ENCODE measurements at places on chromosomes 6 and 20.

DNA sequence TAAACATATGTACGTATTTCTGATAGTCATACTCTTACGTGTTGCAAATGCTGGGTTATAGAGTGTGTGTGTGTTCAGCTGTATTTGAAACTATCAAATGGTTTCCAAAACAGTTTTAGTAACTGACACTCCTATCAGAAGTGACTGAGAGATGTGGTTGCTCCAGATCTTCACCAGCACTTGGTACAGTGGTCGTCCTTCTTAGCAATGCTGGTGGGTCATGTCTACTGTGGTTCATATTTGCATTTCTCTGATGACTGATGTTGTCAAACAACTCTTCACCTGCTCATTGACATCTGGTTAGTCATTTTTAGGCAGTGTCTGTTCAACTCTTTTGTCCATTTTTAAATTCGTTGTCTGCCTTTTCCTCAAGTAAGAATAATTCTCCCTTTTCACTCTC is 259.3 kb downstream of the KIF16B start:
- DNase-seq = no peak

- DNase-seq = no peak
These were observed 13.2 kb downstream of the CPNE5 start for GRCh38 chr6:36825994-36826393.

- DNase-seq = no peak
These were observed 234.2 kb upstream of the CITED2 start for GRCh38 chr6:139608466-139609261.

DNA sequence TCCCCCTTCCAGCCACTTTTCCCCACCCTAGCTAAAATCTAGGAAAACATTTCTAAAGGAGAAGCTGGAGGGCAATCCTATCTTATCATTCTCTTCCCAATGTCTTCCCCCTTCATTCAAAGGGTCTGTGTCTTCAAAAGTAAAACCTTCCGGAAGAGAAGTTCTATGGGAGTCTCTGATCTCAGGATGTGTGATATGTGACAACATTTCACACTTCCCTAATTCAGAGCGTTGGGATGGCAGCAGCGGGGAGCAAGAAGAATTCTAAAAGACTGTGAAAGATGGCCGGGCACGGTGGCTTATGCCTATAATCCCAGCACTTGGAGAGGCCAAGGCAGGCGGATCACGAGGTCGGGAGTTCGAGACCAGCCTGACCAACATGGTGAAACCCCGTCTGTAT is 65.4 kb upstream of the AKIRIN2 start:
- DNase-seq = no peak

DNA sequence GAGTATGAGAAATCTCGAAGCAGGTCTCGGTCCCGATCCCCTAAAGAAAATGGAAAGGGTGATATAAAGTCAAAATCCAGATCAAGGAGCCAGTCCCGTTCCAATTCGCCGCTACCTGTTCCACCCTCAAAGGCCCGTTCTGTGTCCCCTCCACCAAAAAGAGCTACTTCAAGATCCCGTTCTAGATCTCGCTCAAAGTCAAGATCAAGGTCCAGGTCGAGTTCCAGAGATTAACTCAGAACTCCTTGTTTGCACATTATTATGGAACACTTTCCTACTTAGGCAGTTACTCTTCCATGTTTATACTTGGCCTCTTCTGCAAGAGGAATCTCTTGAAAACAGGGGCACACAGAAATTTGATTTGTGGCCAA is 3.1 kb downstream of the SRSF6 start:
- DNase-seq = no peak

- DNase-seq = no peak
These were observed 11.8 kb upstream of the AP5S1 start for GRCh38 chr20:3808544-3808943.

- no peak for DNase-seq
These were observed 76.0 kb downstream of the MKKS start for GRCh38 chr20:10357974-10358373.

DNA sequence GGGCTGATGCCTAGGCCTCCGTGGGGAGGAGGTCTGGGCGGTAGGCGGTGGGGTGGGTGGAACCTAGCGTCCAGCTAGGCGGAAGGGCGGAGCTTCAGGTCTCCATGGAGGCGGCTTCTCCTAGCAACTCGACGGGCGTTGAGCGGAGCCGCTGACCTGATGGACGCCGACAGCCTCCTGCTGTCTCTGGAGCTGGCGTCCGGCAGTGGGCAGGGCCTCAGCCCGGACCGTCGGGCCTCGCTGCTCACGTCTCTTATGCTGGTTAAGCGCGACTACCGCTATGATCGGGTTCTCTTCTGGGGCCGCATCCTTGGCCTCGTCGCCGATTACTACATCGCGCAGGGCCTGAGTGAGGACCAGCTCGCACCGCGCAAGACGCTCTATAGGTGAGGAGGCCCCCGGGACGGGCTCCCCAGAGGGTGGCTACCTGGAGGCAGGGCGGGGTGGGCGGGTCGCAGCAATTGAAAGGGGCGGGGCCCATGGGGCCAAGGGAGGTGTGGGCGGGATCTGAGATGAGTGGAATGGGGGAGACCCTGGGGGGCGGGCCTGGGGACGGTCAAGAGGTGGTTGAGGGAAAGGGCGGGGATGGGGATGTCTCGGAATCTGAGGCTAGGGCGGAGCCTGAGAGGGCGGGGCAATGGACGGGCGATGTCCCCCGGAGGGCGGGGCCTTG is at the start of gene RSPH9:
TSS of gene RSPH9 (plus strand) at position 97 of the 673 bp plus-strand sequence. CDS start at position 160, 63 bp downstream.
- peak; percentile 64 for DNase-seq

DNA sequence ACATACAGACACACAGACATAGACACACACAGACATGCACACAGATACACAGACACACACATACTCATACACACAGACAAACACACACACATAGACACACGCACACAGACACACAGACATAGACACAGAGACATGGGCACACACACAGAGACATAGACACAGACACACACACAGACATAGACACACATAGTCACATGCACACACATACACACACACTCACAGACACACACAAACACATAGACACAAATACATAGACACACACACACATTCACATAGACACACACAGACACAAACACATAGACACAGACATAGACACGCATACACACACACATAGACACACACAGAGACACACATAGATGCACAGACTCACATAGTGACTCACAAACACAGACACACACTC is 13.5 kb downstream of the FOXF2 start:
- DNase-seq = no peak

DNA sequence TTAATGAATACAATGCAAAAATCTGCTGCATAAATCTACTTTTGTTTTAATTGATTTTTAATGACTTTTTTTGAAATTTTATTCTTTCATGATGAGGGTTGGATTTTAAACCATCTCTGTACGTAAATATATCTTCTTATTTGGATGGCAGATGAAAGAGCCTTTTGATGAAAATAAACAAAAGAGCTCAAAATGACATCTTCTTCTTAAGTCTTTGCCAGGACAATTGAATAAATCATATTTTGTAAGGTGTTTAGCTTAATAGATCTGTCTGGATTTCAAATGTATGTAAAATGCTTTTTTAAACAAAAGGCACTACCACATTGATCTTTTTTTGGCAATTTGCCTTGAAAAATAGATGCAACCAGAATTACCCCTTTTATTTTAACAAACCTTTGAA is 39.3 kb downstream of the KIF6 start:
- no peak for DNase-seq

DNA sequence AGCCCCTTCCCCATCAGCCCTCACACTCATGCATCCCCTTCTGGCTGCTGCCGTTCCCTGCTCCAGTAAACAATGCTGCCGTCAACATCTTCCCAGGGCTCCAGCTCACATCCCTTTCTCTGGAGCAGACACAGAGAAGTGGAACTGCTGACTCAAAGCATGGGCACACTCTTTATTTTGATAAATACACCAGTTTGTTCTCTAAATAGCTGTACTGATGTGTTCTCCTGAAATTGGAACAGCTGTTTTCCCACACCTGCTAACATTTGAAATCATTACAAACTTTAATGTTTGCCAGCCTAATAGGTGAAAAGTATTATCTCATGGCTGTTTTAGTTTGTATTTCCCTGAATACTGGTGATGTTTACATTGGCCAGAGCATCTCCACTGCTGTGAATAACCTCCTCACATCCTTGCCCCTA is 102.1 kb upstream of the NXT1 start:
- no peak for DNase-seq

GRCh38 chr6:113626475-113626874 is 230.7 kb upstream of the MARCKS start:
- no peak for DNase-seq

DNA sequence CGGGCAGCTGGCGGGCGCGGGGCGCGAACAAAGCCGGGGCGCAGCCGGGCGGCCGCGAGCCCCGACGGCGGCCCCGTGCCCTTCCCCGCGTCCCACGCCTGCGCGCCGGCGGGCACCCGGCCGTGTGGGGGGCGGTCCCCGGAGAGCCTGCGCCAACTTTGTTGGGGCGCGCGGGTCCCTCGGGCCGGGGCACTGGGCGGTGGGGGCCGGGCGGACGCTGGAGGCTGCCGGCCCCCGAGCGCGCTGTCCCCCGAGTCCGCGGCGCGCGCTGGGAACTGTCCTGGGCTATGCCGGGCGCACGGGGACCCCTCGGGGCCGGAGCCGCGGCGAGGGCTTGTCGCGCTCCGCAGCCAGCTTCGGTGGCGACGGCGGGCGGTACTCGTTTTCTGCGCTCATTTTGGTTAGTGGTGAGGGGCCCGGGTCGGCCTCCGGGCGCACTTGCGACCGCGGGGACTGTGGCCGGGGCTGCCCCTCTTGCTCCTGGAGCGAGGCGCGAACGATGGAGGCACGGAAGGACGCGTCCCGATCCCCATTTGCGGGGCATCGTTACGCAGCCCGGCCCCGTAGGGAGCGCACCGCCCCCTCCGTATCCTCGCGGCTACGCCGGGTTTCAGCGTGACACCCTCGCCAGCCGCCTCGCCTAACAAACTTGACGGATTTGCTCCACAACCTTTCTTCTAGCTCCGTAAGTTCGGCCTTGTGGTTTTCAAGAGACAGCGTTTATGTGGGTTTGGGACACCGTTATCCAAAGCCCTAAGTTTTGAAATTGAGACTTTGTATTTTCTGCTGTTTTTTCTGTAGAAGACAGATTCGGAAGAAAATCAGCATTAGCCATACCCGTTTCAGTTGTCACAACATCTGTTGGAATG is 622 bp downstream of the SS18L1 start:
- peak; percentile 53 for DNase-seq

DNA sequence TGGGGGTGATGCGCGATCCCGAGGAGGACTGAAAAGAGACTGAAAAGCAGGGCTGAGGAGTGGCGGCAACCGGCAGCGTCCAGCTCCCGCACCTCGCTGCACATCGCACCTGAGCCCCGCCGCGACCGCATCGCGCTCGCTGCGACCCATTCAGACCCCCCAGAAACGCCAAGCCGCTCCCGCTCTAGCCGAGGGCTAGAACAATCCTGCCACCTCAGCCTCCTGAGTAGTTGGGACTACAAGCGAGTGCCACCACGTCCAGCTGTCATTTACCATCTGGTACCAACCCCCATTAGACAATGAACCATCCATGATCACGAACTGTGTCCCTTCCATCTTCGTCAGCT is 33.2 kb downstream of the HLA-A start:
- DNase-seq = no peak

GRCh38 chr6:149060300-149060984 is 257.1 kb upstream of the TAB2 start:
- peak; percentile 63 for DNase-seq

GRCh38 chr6:135583256-135583761 is 85.8 kb upstream of the AHI1 start:
- DNase-seq = no peak

GRCh38 chr20:41044409-41045062 is 15.9 kb downstream of the TOP1 start:
- no peak for DNase-seq

DNA sequence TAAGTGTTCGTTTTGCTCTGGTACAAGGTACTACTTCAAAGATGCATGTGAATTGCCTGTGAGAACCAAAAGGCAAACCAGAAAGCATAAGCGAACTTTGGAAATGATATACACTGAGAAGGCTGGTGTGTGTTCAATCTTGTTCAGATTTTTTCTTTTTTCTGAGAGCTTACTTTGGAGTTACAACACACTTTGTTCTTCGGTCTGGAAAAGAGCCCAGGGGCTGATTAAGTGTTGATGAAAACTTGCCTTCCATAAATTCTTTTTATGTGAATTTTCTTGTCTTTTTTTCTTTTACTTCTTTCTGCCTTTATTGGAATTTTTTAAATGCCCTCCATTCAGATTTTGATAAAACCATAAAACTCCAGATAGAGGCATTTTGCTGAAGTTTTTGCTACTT is 395.1 kb upstream of the SASH1 start:
- DNase-seq = no peak

DNA sequence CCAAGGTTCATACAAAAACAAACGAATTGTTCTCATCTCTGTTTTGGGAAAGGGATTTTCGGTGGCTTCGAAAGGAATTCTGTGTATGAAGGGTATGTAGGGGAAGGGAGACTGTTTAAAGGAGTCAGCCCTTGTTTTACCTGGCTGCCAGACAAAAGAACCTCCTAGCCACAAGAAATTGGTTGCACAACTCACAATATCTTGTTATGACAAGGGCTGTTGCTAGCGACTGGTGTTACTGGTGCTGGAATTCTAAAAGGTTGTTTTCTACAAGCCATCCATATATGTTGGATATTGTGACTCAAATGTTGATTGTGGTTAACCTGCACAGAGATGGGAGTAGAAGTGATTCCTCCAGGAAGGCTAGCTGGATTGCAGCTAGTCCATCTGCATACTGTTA is 34.6 kb upstream of the CITED2 start:
- DNase-seq = no peak

GRCh38 chr20:32033316-32033715 is 18.7 kb upstream of the HCK start:
- DNase-seq = no peak

GRCh38 chr6:13854716-13855250 is 40.4 kb upstream of the MCUR1 start:
- no peak for DNase-seq

DNA sequence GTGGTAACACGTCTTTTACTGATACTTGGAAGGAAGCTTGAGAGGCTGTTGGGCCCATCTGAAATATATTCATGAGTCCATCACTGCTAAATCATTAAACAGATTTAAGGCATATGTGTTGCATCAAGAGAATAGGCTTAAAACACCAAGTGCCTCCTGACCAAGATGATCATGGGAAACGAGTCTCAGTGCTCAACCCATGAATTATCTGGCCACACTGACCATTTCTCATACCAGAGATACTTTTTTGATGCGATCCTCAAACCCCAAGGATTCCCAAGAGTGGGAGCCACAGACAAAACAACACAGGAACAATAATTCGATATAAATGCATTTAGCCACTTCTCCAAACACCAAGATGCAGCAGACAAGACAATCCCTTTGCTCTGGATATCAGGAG is 17.2 kb downstream of the HEY2 start:
- DNase-seq = no peak

DNA sequence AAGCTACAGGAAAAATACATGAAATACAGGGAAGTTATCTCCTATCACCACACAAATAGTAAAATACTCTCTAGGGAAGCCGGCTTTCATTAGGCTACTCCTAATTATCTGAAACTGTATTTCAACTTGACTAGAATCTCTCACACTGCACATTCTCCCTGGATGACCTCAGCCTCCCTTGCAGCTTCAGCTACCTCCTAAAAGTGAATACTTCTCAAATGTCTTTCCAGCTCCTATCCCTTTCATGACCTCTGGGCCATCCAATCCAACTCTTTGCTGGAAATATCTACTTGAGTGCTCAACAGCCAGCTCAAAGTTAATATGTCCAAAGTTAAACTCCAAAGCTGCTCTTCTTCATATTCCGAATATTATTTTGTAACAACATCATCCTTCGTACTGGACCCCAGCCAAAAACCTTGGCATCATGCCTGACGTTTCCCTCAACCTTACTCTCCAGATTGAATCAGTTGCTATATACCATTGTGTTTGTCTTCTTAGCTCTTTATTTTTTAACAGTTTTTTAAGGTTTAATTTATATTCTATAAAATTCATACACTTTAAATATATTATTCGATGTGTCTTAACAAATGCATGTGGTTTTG is 29.4 kb upstream of the KIF6 start:
- DNase-seq = no peak
